ENCODE measurements at places on chromosomes 2 and 18.

DNA sequence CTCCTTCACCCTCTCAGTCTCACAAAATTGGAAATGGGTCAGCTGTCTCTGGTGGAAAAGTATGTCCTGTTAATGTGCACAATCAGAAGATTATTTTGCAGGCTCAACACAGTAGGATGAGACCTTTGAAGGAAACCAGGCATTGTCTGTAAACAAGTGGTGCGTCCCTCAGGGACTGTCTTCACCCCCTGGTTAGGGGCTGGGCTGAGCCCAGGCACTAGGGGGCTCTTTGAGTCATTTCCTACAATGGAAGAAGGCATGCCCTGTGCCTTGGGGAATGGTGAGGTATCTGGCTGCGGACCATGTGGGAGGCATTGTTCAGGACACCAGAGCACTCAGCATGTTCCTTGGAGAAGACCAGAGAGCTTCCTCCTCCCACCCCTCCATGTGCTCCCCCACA, 26.8 kb downstream of the PKDCC start:
- DNase-seq, result peak; percentile 52

- no peak for DNase-seq
These were observed 930.6 kb downstream of the LRP1B start for GRCh38 chr2:141200191-141200590.

DNA sequence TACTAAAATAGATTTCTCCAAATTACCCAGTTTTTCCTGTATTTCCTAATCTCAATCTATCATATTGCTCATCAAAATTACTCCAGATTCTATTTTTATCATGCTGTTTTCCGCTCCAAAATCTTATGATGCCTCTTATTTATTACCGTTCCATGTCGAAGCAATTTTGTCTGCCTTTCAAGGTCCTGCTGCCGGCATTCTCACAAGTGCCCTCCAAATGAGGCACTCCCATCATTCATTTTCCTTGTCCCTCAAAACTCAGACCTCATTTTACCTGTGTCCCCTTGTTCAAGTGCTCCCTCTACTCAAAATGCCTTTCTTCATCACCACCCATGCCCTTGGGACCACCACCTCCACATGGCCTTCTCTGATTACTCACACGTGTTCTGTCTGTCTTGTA, 13.1 kb downstream of the NEB start:
- no peak for DNase-seq

- DNase-seq, result no peak
These were observed 18.7 kb downstream of the SP140 start for GRCh38 chr2:230244211-230244610.

- DNase-seq, result no peak
These were observed 276.9 kb upstream of the SKOR2 start for GRCh38 chr18:47528343-47528742.

DNA sequence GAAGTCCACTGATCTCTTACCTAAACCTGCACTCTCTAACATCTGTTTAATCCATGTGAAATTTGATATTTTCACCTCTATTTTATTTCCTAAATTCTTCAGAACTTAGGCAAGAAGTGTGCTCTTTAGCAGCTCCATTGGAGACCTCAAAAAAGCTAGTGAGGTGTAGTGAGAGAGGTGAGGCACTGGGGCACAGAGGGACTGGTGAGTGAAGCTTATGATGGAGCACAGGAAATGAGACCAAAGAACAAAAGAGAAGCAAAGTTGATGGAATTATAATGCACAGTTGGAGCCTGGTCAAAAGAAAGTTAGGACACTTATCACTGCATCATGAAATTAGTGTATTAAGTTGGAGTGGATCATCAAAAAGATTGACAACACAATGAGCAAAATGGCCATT, 1050.7 kb upstream of the NRXN1 start:
- no peak for DNase-seq

DNA sequence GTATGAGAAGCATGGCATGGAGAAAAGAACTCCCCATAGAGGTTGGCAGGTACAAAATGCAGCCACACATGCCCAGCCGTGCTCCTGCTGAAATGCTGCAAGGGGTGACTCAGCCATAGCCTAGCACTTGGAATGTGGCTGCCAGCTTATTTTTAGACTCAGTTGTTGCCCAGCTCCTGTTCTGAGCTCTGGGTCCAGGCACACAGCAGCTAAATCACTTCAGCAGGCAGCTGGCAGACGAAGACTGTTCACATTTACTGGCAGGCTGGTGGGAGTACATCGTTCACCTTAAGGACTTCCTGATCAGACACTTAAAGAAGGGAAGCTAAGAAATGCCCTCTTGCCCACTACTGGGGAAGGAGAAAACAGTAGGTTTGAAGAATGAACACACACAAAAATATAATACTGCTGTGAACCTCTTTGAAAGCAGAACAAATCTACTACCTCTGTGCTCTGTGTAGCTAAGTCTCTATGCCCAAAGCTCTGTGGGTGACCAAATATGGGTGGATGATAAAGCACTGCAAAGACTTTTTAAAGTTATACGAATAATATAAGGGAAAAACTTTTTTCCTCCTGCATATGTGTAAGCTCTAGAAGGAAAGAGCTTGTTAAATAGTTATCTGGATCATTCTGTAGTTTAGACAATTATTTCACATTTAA, 146.1 kb downstream of the LNPK start:
- no peak for DNase-seq

DNA sequence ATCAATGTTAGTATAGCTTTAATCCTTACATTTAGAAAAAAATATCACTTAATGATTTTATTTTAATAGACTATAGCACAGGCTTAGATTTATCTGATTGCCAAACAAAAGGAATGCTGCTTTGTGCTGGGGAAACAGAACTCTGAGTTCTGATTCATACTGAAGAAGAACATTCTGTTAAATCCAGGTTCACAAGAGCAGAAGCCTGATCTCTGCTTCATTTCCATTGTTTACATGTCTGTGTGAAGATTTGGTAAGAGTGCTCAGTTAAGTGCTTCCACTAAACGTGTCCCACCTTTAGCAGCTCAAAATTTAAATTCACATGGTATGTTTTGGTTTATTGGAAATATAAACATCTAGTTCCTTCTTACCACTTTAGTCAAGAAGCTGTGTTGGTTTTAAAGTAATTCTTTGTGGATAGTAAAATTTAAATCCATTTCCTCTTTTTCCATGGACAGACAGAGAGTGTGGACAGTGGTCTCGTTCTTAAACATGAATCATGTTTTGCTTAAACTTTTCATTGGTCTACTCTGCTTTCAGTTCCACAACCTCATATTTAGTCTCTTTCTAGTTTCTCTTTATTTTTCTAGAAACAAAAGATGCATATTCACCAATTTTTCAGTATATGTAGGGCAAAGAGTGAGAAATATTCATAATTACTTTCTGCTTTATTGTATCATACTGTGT, 59.1 kb downstream of the NYAP2 start:
- no peak for DNase-seq

DNA sequence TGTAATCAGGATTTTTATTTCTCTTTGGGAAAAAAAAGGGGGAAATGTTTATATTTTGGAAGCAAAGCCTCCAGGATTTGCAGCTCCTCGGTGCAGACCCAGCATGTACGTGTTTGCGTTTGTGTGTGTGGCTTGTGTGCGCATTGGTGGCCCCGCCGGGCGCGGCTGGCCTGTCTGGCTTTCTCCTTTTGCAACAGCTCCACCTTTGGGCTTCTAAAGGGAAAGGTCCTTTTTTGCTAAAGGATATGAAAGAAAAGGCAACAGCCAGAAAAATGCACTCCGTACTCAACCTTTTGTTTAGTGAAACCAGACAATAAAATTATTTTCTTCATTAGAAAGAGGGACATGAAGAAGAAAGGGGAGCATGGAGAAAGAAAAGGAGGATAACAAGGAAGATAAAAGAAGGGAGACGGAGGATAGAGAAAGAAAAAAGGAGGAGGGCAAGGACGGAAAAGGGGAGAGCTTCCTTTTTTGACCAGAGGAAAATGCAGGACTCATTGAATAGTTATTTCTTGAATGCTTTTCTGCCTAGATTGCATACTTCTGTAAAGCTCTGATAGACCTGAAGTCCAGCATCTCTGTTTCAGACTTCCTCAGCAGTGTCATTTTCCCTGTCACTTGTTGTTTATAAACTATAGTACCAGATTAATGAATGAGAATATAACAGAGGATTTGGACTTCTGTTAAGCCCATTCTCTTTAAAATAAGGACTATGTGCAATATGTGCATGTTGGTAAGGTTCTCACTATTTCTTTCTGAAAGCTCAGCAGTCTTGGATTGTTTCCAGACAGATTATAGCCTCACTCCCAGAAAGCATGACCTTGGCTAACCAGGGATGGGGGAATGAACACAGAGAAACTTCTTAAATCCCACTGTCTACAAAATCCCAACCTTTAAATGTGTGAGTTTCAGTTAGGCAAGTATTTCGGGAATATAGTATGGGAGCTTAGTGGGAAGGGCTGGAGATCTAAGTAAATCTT, 563.1 kb upstream of the PIK3C3 start:
- DNase-seq, result peak; percentile 91

DNA sequence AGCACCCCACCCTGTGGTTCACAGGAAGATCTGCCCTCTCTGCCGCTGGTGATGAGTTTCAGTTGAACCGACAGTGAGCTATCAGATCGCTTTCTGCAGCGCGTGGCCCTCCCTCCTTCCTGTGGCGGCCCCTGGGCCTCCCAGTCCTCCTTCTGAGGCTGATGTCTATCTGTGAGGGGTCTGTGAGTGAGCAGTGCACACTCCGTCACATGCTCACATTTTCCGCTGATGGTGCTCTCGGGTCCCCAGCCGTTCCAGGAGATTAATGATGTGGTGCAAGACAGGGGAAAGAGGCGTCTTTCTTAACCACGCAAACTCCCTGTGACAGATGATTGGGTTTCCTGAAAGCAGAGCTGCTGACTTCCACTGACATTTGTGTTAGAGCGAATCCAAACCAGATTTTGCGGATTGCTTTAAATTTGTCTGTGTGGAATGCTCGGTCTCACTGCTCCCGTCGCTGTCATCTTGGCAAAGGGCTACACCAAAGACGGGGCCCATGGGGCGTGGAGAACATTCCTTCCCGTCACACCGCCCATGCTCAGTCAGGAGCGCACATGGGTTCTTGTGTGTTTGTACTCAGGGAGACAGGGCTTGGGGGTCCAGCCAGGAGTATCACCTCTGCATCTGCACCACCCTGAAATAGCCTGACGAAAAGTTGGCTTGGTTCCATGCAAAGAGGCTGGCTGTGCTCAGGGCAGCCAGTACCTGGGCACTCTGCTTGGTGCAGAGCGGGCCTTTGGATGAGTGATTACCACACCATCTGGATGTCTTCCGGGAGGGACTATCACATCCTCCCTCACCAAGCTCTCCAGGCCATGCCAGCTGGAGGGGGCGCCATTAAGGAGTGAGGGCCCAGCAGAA, 154.7 kb upstream of the HS6ST1 start:
- peak; percentile 38 for DNase-seq

- no peak for DNase-seq
These were observed 1.9 kb downstream of the PER2 start for GRCh38 chr2:238286551-238286950.

GRCh38 chr2:216108310-216108966, 710 bp upstream of the XRCC5 start:
- peak; percentile 53 for DNase-seq

DNA sequence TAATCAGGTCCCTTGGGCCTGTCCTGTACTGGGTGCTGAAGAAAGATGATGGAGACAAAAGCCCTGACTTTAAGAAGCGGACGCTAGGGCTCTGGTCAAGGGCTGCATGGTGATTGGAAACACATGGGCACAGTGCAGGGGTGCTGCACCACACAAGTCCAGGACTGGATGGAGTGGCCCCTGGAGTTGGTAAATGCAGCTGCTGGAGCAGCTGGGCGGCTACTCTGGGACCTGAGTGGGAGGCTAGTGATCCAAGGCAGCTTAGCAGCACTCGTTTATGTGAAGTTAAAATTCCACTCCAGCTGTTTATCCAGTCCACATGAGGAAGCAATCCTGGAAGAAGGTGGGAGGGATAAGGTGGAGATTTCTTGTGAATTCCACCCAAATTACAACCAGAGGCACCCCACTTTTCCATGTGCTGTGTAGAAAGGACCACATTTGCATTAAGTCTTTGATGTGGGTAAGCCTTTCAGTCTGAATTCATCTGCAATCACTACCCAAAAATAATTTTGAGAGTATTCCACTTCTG, 24.9 kb downstream of the MERTK start:
- DNase-seq, result no peak

- DNase-seq, result peak; percentile 48
These were observed 31.4 kb upstream of the ZNG1B start for GRCh38 chr2:113406114-113406513.

Measured in GM23338 (cell line).